ENCODE measurements at places on chromosomes 7 and 10.

- DNase-seq = no peak
Measured at GRCh38 chr7:31416381-31416870, 75.9 kb upstream of the NEUROD6 start.

DNA sequence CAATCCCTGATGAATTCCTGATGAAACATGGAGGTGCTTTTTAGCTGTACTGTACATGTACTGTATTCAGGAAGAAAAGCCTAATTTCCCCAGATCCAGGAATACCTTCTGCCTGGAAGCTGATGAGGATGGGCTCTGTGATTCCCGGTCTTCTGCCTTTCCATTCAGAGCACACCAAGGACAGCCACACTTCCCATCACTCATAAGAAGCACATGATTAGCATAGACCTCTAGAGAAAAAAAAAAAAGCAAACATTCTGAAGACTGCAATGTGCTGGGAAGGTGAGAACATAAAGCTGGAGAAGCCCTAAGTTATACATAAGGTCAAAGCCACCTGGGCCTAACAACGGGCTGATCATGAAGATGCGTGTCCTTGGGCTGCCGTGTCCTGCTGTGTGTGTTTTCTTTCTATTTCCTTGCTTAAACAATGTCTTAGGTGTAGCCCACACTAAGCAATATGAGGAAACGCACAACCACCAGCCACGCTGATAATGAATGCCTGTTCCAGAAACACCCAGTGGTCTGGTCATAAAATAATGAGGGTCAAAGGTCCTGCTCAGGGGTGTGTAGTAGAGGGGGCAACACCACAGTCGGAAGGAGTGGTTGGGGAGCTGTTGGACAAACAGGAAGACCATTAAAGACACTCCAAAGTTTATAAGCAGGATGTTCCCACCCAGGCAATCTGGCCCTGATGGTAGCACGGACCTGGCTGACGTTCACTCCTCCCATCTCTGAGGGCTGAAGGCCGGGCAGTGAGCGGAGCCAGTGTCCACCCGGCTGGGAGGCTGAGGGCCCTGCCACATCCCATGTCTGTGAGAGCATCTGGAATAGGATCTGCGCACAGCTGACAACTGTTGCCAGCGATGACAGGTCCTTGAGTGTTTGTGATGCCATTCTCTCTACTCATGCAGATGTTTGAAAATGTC is 7.9 kb downstream of the PKD1L1 start:
- DNase-seq = no peak

- DNase-seq = no peak
Measured at GRCh38 chr7:17558135-17558534, 259.7 kb downstream of the AHR start.

GRCh38 chr7:1696671-1697498 is 26.8 kb downstream of the ELFN1 start:
- no peak for DNase-seq

DNA sequence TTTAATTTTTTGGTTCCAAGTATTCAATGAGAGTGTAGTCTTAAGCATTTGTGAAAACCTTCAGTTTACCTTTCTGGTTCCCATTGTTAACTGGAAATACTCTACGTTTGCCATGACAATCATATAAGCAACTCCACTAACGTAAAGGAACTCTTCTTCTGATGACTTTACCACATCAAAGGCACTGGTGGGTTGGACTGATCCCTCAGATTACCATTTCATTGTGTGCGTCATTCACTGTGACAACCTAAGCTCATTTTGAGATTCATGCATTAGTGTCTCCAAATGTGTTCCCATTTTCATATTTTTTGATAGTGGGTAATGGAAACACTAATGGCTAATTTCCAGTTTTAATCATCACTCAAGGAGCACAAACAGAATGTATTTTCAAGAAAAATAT is 119.9 kb upstream of the COL1A2 start:
- DNase-seq = no peak

DNA sequence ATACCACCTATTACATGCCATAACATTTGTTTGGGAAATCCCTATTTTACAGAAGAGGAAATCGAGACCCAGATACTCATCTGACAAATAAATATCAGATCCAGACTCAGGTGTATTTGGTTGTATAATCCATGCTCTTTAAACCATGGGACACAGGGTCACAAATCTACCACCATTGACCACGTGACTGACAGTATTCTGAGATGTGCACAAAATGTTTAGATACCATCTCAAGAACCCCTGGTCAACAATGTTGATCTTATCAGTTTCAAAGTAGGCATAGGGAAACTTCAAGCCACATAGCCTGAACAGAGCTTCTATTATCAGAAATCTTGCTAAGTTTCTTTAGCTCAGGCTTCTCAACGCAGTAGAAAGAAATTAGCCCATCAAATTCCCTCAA is 93.6 kb downstream of the ICA1 start:
- DNase-seq = no peak

GRCh38 chr7:64873517-64873916 is 29.6 kb upstream of the ZNF273 start:
- no peak for DNase-seq

DNA sequence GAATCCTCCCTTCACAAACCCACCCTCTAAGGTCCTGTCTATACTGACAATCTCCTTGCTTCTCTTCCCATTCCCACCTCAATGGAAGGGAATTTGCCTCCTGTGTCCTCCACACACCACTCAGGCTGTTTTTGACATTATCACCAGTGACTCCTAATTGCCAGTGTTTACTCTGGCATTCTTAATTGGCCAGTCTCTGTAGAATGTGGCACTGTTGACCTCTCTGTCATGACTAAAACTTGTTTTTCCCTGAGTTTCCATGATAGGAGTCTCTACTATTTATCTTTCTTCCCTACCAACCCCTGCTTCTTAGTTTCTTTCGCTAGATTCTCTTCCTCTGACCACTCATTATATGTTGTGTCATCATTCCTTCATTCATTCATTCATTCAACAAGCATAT is 12.1 kb downstream of the SLC16A12 start:
- no peak for DNase-seq

GRCh38 chr10:71306979-71307378 is 12.1 kb upstream of the SLC29A3 start:
- no peak for DNase-seq

- DNase-seq = no peak
Measured at GRCh38 chr7:108592646-108593201, 23.1 kb downstream of the DNAJB9 start.

- no peak for DNase-seq
Measured at GRCh38 chr10:95758351-95759025, 2.5 kb downstream of the ENTPD1 start.
